ENCODE measurements at places on chromosomes 5 and 9.

- no peak for DNase-seq
Measured at GRCh38 chr9:122214507-122214906, 14.2 kb downstream of the LHX6 start.

GRCh38 chr9:16368237-16369087, 502.0 kb downstream of the BNC2 start:
- DNase-seq = peak; percentile 32

DNA sequence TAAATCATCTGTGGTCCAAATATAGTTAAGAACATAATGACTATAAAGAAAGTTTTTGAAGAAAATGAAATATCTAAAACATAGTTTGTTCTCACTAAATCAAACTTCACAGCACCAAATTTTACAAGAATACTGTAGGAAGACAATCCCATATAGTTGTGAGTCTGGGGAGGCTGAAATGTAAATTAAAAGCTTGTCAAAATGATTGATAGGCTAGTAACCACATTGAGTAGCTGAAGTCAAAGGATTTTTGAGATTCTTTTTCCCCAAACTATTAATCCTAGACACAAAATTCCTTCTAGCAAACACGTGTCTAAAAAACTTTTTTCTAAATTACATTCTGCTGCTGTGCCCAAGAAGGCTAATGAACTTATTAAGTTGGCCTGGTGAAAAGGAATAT, 13.0 kb downstream of the BHMT start:
- no peak for DNase-seq

GRCh38 chr9:76984486-76984885, 35.0 kb upstream of the FOXB2 start:
- no peak for DNase-seq

- no peak for DNase-seq
Measured at GRCh38 chr9:118419676-118420075, 715.5 kb downstream of the TLR4 start.

- no peak for DNase-seq
Measured at GRCh38 chr5:170275376-170275994, 22.1 kb downstream of the LCP2 start.

DNA sequence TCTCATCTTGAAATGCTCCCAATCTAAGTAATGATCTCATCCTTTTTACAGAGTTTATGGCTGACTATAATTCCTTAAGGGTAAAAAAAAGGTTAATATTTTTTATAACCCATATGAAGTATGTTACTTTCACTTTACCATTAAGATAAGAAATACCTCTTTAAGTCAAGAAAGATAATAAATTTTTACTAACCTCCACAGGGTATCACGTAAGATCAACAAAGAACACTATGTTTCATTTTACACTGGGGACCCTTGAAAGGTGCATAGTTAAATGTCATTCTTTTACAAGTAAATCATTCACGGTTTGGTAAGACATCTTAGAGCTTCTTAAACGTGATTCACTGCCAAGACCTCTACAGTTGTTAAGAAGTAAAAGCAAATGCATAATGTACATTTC, 472.7 kb upstream of the CDH9 start:
- DNase-seq = no peak

- DNase-seq = peak; percentile 32
Measured at GRCh38 chr5:94691949-94692348, 73.5 kb downstream of the SLF1 start.

DNA sequence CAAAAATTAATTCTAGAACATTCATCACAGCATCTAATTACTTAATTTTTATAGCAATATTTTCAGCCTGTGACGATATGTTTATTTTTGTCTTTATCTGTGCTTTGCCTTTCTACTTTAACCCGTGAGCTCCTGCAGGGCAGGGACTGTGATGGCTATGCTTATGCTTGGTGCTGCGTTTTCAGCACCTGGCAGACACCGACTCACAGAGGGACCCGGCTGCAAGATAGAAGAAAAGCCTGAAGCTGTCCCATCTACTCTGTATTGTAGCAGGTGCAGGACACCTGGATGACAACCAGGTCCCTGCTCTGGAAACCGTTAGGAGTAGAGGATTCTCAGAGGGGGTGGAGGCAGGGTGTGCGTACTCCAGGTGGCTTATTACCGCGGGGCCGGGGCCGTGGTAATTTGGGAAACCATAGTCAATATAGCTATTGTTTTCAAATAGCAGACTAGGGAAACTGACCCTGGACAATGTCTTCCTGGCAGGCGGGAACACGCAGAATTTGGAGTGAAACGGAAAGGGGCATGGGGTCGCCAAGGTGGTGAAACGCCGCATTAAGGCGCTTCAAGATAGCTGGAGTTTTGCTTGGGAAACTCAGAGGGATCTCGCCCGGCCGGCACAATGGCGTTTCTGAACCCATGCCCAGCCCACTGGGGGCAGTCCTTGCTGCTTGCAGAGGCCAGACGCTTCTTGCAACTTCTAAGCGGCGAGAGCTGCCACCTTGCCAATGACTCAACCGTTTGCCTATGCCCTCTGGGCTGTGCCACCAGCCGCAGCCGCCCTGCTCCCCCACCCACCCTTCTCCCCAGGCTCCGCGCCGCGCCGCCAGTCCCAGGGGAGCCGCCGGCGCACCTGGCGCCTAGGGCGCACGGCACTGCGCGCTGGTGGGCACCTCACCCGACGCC, 140.1 kb upstream of the PALM2AKAP2 start:
- peak; percentile 18 for DNase-seq

- no peak for DNase-seq
Measured at GRCh38 chr5:81856948-81857928, 106.3 kb upstream of the SSBP2 start.

GRCh38 chr5:155620821-155621410, 607.4 kb downstream of the KIF4B start:
- no peak for DNase-seq

GRCh38 chr9:120862452-120862851, 14.5 kb downstream of the PHF19 start:
- no peak for DNase-seq

GRCh38 chr9:15328946-15329345, 21.9 kb upstream of the TTC39B start:
- no peak for DNase-seq

- no peak for DNase-seq
Measured at GRCh38 chr5:14452685-14453454, 128.7 kb upstream of the OTULINL start.

DNA sequence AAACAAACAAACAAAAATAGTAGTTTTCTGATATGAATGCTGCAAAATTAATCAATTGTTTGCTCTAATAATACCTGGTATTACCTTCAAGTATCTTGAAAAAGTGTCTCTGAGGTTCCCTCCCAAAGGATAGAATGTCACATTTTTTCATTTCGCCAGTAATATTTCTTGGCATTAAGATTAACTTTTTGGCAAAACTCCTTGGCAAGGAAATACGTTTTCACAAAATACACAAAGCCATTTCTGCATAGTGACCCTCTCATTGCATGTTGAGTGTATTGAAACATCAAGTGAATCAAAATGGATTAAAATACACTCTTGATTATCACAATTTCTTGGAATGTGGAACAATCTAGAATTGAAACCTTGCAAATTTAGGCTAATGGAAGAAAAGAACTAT, 230.5 kb downstream of the ATPSCKMT start:
- DNase-seq = no peak

GRCh38 chr5:180785794-180786221, 16.8 kb downstream of the MGAT1 start:
- no peak for DNase-seq

GRCh38 chr5:16538006-16538405, 72.4 kb upstream of the ZNF622 start:
- DNase-seq = no peak

GRCh38 chr5:99102073-99102697, 173.4 kb upstream of the CHD1 start:
- DNase-seq = no peak

DNA sequence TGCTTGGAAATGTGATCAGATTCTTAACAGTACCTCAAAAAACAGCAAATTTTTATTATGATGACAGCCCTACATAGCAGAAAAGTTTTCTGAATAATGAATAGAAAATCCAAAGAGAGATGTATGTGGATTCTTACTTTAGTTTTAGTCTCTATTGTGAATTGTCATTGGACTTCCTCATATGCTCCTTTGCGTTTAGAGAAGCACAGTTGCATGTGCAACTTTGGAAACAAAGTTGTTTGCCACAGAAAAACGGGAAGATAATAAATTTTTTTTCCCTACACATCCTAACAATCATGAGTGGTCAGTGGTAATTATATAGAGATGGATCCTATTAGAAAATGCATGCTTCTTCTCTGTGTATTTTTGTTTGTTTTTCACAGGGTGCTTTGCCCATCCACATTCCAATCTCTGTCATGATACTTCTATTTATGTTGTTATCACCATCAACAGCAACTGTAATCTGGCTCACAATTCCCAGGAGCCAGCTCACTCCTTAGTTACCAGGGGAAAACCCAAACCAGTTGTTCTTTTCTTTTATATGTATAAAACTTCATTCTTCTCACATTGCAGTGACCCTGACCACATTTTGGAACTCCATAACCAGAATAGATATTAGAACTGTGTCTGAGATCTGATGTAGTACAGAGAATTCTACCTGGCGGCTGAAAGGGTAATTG, 118.7 kb downstream of the NDUFS4 start:
- peak; percentile 30 for DNase-seq

DNA sequence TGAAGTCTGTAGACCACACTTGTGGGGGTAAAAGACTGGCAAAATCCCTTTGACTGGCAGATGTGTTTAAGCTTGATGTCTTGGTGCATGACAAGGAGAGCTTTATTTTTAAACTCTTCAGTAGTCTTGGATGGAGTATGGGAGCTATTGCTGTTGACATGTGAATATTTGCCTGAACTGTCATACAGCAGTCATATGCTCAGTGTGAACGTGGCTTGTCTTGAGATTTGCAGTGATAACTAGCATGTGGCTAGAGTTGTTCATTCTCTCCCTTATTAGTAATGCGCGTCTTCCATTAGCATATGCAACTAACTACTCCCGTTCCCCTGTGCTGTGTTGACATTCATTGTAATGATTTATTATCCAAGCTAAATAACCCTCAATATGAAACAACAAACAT, 523.6 kb upstream of the WWC1 start:
- no peak for DNase-seq

- no peak for DNase-seq
Measured at GRCh38 chr5:102278231-102278630, 17.9 kb downstream of the SLCO4C1 start.

DNA sequence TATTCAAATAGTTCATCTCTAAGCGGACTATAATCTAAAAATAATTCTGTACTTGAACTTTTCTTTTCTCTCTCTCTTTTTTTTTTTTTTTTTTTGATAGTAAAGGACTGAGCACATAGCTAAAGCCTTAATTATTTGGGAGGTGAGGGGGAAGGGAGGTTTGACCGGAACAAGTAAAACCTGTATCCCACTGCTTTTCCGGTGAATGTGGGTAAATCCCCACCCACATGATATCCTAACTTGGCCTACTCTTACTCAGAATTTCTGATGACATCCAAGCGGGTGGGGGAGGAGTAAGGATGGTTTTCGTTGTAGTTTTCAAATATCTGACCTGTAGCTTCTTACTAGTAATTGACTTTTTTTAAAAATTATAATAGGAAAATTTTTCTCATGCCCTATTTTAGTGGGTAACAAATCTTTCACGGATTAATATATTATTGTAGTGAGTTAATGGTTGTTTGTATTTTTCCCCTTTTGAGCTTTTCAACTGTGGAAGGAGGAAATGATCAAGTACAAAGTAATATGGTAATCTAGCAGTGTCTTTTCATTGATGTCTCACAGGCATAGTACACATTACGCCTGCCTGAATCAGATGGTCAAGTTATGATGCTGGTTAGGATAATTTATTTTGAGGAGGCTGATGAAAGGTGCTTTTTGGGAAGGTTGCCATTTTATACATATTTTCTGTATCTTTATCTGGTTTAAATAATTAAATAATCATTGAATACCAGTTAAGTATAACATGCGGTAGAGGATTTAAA, 2.2 kb upstream of the ELL2 start:
- no peak for DNase-seq

DNA sequence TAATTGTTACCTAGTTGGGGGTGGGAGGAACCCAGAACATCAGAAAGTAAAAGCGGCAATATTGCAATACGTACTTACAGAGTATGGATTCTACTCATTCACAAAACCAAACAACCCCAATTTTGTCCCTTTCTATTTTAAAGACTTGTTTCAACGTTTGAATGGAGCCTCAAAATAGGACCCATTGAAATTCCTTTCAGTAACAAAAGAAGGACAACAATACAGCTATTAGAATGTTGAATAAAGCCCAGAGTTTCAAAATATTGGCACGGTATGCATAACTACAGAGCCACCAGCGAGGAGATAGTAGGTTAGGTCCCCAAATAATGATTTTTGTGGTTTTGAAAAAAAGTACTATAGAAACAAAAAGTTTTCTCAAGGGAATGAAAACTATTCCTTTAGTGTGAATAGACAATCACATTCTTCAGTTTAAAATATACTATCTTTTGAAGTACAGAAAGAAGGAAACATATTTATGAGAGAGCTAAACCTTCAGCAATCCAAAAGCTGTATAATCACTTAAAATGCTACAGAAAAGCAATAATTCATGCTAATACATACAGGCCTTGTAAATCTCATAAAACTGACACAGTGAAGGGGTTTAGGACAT, 235.5 kb downstream of the RFX3 start:
- no peak for DNase-seq

DNA sequence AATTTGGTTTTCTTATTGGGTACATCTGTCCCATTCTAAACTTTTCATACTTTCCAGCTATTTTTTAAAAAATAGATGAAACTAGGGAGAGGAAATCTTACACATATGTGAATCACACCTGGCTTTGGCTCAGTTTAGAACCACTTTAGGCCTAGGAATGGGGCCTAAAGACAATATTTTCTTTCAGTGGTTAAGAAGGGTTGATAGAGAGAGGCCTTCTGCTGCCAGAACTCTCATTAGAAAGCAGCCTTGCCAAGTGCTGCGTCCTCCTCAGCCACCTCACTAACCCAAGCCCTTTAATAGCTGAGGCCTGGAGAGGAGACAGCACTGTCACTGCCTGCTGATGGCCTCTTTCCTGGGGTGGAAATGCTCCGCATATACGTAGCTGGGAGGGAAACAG, 167.5 kb downstream of the SAXO1 start:
- no peak for DNase-seq

GRCh38 chr9:127182901-127183746, 60.7 kb upstream of the ANGPTL2 start:
- no peak for DNase-seq

GRCh38 chr5:133704411-133704810, 92.1 kb upstream of the FSTL4 start:
- no peak for DNase-seq

GRCh38 chr9:38061326-38061977, 7.6 kb downstream of the SHB start:
- DNase-seq = no peak

DNA sequence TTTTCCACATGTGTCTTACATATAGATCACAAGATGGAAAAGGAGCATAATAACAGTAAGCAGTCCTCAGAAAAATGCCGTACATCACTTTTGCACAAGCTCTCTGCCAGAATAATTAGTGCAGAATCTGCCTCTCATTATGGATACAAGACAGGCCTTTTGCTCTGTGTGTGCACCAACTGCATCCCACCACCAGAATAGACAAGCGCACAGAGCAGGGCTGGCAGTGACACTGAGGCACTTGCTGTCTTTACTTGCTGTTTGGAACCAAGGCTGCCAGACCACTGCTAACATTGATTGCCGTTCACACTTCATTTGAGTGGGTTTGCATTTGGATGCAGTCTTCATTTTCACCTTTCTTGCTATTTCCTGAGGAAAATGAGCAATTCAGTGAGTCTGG, 741.3 kb downstream of the TLE1 start:
- DNase-seq = no peak

Measured in A549 (cell line).